CD4-positive, CD25-positive, alpha-beta regulatory T cell (primary cell): ENCODE measurements at places on chromosomes 7 and 10. TPM values are rescaled to one million over a fixed set of nuclear protein-coding genes. Genes with fewer than 3 reads are reported as not detected.

DNA sequence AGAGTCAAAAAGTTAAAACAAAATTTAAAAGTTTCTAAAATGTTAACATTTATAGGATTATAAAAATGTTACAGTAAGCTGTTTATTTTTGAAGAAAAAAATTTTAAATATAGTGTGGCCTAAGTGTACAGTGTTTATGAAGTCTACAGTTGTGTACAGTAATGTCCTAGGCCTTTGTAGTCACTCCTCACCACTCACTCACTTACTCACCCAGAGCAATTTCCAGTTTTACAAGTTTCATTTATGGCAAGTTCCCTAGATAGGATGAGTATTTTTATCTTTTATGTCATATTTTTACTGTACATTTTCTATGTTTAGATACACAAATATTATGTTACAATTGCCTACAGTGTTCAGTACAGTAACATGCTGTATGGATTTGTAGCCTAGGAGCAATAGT is 419.9 kb downstream of the ARL4A start:
- DNase-seq: no peak

DNA sequence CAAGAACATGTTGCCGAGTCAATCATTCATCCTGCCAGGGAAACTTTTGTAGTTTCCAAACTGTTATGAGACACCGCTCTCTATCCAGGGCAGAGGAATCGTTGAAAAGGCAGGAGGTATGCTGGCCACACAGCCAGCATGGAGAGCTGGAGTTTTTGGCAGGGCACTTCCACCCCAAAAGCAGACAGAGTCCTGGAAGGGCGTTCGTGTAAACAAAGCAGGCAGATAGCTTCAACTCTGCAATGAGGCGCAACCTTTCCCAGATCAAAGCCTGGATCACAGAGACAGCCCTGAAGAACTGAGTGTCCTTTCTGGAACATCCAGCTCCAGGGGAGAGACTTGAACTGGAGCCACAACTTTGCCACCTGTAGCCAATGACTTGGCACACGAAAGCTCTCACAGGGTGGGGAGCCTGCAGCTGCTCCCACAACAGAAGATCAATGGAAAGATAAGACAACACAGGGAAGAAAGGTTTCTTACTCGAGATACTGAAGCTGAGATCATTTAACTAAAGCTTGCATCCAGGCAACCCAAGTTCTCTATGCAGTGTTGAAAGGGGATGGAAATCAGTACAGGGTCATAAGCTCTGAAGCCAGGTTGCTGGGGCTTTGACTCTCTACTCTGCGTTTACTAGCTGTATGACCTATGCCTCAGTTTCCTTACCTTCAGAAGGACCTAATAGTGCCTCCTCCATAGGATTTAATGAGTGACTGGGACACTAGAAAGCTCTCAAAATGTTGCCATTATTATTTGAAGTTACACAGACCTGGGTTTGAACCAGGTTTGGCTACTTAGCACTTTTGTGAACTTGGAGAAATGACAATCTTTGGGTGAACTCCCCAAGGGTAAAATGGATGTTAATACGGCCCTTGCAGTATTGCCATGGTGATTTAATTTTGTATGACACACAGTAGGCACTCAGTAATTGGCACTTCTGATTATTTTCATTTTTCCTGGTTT is 434.8 kb upstream of the NPVF start:
- DNase-seq: no peak

GRCh38 chr10:22911889-22912762 is 15.7 kb upstream of the ARMC3 start:
- no peak for DNase-seq

GRCh38 chr7:129266181-129266580 is 41.4 kb downstream of the AHCYL2 start:
- no peak for DNase-seq

GRCh38 chr7:139870380-139870779 is 41.3 kb downstream of the TBXAS1 start:
- DNase-seq: no peak

DNA sequence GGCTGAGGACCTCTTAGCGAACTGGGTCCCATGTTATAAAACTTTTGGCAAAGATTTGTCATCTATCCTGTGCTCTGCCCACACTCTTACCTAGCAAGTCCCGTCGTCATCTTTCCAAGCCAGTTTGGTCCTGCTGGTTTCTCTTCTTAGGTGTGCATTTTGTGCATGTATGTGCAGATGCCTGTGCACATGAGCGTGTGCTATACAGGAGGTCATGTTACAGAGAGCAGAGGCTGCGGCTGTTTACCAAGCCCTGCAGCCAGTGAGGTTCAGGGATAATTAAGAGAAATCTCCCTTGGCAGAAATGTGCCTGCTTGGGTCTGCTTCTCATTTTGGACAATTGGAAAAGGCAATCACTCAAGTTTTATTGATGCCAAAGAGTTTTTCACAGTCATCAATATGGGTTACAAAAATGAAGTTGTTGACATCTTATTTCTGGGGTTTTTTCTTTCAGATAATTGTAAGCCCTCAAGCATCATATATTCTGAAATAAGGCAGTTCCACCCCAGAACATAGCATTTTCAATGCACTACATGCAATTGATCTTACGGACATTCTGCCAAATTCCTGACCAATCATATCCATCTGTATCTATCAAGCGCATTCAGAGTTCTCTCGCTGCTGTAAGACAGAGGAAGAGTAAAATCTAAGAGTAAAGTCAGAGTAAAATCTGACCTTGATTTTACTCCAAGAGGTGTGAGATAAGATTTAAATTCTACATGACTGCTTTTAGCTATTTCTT is 361.4 kb upstream of the ZNF32 start:
- no peak for DNase-seq

DNA sequence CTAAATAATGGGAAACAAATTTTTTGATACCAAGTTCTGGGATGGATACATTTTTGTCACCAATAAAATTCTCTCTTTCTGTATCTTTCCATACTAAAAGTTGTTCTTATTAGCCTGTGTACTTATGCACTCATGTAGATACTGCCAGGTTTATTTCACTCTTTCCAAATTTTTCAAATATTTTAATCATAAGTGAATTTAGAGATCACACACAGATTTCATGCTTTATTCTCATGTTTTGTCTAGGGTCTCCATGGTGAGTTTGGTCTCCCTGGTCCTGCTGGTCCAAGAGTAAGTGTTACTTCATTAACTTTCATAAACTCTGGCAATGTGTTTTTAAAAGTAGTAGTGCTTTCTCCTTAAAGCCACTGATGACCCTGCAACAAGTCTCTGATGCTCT is 20.3 kb downstream of the COL1A2 start:
- no peak for DNase-seq

- DNase-seq: no peak
Observed at GRCh38 chr10:43781480-43782361, 133.0 kb upstream of the ZNF32 start.

DNA sequence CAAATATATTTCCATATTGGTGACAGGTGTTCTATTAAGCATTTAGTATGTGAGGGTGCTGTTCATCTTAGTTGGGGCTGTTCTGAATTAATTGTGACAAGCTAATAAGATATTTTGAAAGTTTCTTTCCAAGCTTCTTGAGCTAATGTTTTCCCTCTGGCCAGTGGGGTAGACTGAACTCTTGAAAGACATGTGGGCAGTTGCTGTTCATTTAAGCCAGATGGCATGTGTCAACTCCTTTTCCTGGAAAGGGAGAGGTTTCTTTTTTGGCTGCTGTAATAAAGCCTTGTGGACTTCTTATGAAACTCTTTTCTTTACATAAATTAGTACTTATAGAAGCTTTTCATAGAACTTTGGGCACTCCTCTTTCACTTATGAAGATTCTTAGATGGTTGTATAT is 21.7 kb downstream of the RAB18 start:
- DNase-seq: no peak

FZD8 gene
- total RNA-seq: 0.12 TPM

CALHM3 gene
- total RNA-seq: not detected

CFAP43 gene
- not detected for total RNA-seq

GIMAP1 gene
- 17.1 TPM for total RNA-seq

FLNC gene
- total RNA-seq: not detected
